ENCODE measurements at places on chromosomes 3 and 15.
A peak's percentile ranks its signal among the peaks of the same experiment; 100 is the strongest.

DNA sequence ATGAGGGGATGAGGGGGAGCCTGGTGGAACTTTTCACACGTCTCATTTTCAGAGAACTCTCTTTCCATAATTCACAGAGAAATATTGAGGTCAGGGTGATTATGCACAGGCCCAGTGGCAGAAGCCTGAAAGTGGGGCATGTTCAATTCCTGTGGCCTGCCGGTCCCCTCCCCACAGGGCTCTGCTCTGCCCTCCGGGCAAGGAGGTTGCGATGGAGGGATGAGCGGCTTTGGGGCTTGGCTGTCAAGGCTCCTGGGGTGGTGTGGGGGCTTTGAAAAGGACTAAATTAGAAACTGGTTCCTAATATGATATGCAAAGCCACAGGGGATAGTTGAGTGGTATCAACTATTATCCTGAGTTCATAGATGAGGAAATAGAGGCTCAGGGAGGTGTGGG lies 9.2 kb upstream of the KY start:
- DNase-seq: no peak

DNA sequence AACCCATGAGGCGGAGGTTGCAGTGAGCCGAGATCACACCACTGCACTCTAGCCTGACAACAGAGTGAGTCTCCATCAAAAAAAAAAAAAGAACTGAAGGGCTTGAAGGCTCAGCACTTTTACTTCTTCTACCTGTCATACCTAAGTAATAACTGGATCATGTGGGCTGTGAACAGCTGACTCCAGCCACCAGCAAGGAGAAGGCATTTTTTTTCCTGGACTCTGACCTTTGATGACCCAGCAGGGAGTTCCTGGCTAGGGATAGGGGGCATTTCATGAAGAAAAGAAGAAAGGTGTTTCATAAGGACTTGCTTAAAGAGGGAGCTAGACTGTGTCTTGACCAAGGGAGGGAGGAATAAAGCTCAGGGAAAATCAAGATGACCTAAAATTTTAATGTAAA lies 266.0 kb downstream of the ZNF621 start:
- DNase-seq: no peak

- peak; percentile 49 for DNase-seq
Observed at GRCh38 chr15:41115652-41116115, 396 bp downstream of the INO80 start.

GRCh38 chr3:35635407-35635806 lies 3.9 kb upstream of the ARPP21 start:
- no peak for DNase-seq

DNA sequence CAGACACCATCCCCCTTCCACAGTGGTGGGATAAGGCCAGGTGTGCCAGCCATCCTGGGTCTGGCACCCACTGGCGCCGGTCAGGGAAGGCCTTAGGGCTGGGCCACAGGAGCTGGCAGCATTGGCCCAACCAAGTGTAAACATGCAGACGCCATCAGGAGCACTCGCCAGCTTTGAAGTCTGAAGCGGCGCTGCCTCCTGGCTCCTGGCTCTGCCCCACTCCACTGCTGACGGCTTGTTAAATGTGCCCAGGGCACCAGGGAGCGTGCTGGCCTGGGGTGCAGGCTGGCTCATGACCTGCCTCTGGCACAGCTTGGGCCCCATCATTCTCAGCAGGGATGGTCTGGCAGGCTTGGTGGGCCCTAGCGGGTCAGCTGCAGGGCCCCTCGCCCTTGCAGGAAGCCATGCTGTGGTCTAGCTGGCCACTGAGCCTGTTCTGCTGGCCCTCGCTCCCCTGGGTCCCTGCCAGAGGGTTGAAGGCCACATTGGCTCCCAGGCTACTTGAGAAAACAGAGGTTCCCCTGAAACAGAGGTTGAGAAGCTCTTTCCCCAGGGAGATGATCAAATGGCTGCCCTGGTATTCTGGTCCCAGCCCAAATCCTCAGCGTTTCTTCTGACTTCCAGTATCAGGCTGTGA lies 116.6 kb downstream of the DNAJB8 start:
- no peak for DNase-seq
